ENCODE measurements at places on chromosomes 16 and 17.

DNA sequence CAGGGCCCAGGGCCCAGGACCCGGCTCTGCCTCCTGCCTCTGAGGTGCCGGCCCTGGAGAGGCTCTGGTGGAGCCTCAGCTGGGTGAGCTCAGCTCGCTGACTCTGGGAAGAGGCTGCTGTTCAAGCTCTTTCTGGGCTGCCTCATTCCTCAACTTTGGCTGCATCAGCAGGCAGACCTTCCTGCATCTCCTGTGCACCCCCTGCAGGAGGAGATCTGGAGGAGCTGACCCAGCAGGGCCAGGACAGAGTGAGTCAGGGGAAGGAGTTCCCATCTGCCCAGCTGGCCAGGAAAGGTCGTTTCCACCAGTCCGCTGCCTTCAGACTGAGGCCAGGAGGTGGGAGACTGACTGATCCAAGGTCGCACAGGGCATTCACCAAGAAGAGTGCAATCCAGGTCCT is 10.7 kb downstream of the CRHR1 start:
- no peak for DNase-seq

DNA sequence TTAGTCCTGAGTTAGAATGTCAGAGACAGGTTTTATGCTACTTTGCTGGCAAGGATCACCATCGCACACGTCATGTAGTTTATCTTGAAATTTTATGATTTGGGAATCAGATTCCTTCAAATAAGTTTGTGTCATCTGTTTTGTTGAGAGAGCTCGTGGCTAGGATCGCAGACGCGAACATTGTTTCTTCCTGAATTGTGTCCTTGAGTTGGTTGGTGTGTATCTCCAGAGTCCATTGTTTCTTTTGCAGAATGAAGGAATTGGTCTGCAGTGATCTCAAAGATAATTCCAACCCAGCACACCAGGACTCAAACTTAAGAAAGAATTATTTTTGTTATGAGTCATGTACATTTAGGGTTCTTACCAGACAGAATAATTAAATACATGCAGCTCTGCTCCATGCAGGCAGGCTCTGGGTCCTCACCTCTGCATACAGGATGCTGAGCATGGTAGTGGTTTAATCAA is 51.6 kb downstream of the PRKCA start:
- DNase-seq = peak; percentile 40

GRCh38 chr17:28747051-28747691 is 3.4 kb downstream of the TRAF4 start:
- DNase-seq = no peak

DNA sequence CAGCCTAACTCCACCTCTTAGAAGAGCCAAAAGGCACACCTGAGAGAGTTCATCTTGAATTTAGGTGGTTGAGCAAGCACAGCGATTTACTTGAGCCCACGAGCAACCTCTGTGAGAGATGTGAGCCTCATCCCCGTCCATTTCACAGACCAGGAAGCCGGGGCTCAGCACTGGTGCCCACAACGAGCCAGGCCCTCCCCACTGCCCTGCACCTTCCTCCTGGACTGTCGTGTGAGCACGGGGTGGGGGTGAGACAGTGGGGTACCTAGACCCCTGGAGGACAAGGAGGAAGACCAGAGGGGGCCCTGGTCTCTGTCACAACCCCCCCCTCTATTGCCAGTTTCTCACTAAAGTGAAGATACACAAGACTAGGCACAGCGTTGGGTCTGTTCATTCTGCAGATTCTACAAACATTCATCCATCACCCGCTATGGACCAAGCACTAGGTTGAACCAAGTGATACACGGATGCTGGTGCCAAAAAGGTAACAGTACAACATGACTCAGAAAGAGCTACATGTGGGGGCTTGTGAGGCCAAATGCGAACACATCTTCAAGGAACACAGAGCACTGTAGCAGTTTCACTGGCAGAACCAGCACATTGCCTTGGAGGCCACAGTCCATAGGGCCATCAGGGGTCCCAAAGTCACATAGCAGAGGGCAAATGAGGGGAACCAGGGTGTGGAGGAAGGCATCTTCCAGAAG is 231.9 kb downstream of the PARN start:
- no peak for DNase-seq

DNA sequence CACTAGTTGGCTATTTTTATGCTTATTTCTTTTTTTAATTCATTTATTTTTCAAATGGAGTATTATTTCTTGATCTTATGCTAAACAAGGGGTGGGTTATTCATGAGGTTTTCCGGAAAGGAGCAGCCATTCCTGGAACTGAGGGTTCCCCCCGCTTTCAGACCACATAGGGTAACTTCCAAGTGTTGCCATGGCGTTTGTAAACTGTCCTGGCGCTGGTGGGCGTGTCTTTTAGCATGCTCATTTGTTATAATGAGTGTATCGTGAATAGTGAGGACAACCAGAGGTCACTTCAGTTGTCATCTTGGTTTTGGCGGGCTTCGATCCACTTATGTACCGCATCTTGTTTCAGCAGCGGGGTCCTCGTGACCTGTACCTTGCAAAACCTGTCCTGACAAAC is 29.6 kb upstream of the ASGR2 start:
- no peak for DNase-seq

- DNase-seq = no peak
Observed at GRCh38 chr17:75503976-75504346, 11.4 kb downstream of the CASKIN2 start.

All from AG09309 (cell line).